ENCODE measurements at places on chromosomes 16 and 17.

- DNase-seq, result no peak
Measured at GRCh38 chr16:68954911-68955635, 111.7 kb downstream of the TANGO6 start.

GRCh38 chr16:15055141-15056053, 477 bp downstream of the NTAN1 start:
- DNase-seq, result no peak

DNA sequence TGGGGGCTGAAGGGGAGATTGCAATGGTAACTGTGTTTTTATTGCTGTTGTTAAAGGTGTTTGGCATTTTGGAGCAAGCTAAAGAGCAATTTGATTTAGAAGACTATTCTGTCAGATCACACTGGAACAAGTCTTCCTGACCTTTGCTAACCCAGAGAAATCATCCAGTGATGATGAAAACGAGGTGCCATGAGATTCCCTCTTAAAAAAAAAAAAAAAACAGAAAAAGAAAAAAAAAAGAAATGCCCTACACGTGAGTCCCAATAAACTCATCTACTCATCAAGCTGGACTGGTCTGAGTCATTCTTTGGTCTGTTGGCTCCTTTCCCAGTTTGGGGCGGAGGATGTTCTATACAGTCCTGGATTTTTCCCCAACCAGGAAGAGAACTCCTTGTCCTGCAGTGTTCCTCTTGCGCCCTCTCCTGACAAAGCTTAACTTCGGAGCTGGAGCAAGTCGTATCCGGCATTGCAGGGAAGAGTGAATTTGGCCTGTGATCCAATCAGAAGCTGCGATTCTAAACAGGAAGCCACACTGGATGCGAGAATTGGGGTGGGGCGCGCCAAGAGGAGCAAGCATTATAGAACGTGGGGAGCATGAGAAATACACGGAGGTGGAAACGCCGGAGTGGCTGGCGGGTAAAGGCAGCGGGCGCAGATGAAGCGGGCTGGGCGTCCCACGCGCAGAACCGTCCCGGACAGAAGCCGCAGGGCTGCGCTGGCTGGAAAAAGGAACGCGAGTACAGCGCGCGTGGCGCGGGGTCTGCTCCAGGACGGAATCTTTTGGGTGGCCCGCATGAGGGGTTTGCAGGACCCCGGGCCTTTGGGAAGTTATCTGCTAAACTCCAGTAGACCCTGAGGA, 22.4 kb upstream of the CRYM start:
- DNase-seq, result peak; percentile 89

GRCh38 chr16:67034487-67034886, 5.5 kb downstream of the CBFB start:
- no peak for DNase-seq

- peak; percentile 69 for DNase-seq
Measured at GRCh38 chr16:46918905-46919792, 35.0 kb downstream of the GPT2 start.

- DNase-seq, result no peak
Measured at GRCh38 chr17:50638606-50638965, 3.9 kb downstream of the ABCC3 start.

- DNase-seq, result peak; percentile 83
Measured at GRCh38 chr17:57577751-57578607, 167.1 kb downstream of the CCDC182 start.

GRCh38 chr17:75406222-75406615, 741 bp upstream of the GRB2 start:
- no peak for DNase-seq

DNA sequence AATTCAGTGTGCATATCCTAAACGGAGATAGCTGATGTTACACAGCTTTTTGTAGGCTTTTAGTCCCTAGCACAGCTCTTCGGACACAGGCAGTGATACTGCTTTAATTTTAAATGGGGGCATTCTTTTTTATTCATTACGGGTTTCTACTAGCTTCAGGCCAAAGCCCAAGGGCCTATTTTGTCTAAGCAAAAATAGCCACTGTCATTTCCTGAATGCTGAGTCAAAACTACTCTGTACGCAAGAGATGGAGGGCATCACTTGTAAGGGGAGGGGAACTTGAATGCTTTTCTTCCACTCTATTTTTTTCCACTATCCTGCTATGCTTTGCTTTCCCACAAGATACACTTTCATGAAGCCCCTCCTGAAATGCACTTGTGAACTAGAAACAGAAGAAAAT, 360.7 kb downstream of the PMP22 start:
- DNase-seq, result no peak

GRCh38 chr17:35010093-35010492, 29.8 kb downstream of the LIG3 start:
- DNase-seq, result no peak

DNA sequence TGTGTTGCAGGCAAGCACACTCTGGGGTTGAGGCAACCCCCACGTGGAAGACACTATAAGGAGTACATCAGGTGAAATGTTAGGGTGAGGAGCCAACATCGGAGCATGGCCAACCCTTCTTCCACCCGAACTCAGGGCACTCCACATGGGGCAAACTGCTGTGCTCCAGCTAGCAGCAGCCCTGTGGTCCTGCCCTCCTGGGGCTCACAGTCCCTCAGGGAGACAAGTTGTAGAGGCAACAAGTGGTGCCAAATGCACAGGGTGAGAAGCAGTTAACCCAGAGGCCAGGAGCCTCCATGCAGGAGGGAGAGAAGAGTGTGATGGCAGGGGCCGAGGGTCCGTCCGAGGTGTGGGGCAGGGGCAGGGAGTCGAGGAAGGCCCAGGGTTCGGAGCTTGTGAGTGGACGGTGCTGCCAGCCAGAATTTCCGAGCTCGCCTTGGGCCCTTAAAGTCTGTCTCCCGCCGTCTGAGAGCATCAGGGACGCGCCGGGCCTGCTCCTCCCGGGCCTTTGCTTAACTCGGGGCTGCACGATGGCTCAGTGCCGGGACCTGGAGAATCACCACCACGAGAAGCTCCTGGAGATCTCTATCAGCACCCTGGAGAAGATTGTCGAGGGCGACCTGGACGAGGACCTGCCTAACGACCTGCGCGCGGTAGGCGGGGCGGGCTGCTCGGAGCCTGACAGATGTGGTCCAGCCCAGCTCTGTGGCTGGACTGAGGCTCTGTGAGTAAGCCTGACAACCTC, 32.3 kb downstream of the ATPAF2 start:
- DNase-seq, result no peak

GRCh38 chr16:85451641-85452363, 161.3 kb upstream of the GSE1 start:
- DNase-seq, result no peak

- no peak for DNase-seq
Measured at GRCh38 chr17:35373534-35373983, at the start of gene SLFN11. Gene SLFN11, minus strand, starts transcription at chr17:35373621. Its CDS starts 9,814 bp downstream, at chr17:35363807.

DNA sequence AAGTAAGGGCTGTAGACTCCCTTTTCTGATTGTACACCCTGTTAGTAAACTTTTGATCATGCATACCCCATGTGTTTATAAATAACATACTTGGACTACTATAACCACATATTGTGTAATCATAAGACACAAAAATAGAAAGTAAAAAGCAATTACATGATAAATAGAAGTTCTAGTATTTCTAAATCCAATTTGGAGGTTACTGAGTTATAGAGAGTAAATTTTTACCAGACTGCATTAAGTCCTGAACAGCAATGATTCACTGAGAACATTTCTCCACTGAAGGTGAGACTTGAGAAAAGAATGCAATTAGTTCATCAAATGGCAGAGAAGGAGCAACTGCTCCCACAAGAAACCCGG, 7.7 kb upstream of the TBKBP1 start:
- no peak for DNase-seq

GRCh38 chr17:42623732-42624596, 14.5 kb downstream of the TUBG1 start:
- no peak for DNase-seq

All from neuronal stem cell (in vitro differentiated cells).